ENCODE measurements at places on chromosomes 1 and 21.

- DNase-seq, result no peak
Measured at GRCh38 chr1:3601743-3602142, 9.6 kb downstream of the MEGF6 start.

DNA sequence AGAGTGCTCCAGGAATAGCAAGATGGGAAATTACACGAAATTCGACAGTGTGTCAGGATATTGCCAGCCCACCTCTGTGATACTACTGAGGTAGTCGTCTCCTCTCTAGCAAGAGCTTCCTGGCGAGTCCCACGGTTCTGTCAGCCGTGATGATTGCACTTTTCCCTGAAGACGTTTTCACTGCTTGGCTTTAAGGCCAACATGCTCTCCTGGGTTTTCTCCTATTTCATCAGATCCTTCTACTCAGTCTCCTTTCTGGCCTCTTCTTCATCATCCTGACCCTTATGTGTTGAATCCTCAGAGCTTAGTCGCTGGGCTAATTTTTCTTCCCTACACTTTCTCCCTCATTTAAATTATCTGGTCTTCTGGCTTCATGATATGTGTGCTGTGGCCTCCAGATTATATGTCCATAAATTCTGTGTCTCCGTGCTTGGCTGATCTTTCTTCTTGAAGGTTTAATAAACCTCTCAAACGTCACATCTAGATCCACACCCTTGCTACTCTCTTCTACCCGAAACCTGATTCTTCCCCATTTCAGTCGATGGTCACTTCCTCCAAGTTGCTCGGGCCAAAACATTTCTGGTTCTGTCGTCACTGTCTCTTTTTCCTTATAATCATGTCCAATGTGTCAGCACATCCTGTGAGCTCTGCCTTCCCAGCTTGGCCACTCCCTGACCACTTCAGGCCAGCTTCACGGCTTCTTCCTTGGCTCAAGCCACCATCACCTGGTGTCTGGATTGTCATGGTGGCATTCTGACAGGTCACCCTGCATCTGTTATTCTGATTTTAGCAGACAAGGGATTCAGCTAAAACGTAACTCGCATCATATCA is 12.2 kb downstream of the OR2B11 start:
- DNase-seq, result no peak

DNA sequence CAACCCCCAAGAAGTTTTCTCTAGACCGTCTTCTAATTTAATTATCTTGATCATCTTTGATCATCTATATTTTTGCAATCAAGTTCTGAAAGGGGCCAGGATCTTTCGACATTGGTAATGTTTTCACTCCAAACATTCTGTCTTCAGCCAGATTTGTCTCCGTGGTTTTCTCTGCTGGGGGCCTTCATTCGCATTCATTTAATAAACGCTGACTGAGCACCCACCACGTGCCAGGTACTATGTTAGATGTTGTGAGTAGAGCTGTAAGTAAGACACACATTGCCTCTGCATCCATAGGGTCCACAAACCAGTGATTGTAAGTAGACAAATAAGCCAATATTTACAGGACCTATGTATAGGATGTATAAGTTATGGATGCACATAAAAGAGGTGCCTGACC is 134.5 kb upstream of the MROH9 start:
- DNase-seq, result no peak

- no peak for DNase-seq
Measured at GRCh38 chr1:51425955-51426354, 93.1 kb downstream of the EPS15 start.

DNA sequence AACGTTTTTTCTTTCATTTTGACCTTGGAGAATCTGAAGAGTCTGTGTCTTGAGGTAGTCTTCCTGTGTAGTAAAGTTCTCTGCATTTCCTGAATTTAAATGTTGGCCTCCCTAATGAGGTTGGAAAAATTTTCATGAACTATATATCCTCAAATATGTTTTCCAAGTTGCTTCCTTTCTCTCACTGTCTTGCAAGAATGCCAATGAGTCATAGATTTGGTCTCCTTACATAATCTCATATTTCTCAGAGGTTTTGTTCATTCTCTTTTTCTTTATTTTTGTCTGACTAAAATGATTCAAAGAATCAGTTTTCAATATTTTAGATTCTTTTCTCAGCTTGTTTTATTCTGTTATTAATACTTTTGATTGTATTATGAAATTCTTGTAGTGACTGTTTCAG is 87.6 kb downstream of the DRAM2 start:
- no peak for DNase-seq

DNA sequence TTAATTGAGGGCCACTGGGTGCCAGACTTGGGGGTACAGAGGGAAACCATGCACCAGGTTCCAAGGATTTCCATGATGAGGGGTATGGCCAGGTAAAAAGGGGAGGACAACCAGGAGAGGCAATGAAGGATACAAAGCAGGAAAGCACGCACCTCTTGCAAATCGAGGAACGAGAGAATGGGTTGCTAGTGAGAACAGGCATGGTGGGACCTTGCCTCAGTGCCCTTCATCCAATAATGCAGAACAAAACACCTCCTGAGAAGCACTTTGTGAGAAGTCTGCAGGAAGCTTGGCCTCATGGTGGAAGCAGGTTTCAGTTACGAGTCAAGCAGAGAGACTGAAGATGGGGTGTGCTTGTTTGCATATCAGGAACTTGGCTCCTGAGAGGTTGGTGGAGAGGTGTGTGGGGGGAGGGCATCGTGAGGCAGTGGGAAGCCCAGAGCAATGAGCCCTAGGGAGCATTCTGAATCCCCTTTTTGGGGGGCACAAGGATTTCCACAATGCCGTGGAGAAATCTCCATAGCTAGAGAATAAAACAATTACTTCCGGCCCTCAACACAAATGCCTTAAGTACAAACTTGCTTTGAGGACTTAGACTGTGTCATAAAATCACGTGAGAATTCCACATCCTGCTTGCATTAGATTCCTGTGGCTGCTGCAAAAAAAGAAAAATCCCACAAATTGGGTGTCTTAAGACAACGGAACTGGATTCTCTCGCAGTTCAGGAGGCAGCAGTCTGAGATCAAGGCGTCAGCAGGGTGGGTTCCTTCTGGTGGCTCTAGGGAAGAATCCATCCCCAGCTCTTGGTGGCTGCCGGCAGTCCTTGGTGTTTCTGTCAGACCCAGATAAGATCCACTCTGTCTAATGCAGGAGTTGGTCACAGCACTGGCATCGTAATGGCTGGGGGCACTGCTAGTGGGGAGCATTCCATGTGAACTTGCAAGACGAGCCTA is 54.9 kb upstream of the BACE2 start:
- DNase-seq, result peak; percentile 6

DNA sequence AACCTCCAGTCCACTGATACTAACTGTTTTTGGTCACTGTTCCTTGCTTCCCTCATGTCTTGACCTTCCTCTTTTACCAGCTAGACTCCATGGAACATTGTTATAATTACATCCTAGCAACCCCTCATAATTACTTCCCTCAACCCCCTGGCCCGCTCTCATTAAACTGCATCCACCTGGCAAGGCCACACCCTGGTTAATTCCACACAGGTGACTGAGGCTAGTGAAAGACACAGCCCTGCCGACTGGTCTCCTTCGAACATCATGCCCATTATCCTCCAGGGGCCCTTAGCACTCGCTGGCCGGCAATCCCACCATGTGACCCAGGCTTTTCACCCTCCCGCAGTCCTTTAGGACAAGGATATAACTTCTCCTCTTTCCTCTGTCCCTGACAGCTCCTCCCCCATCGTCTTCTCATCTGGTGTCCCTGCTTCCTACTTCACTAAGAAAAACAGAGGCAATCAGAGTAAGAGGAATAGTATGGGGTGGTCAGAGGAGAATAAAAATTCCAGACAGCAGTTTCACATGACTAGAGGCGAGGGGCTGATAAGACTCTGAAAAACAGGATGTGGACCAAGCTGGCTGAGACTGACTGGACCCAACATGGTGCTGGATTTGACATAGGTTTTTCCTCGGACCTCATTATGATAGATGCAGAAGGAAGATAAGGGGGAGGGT is 8.8 kb upstream of the TENT5B start:
- no peak for DNase-seq

GRCh38 chr1:32480003-32480402 is 15.1 kb downstream of the ZBTB8B start:
- DNase-seq, result no peak

DNA sequence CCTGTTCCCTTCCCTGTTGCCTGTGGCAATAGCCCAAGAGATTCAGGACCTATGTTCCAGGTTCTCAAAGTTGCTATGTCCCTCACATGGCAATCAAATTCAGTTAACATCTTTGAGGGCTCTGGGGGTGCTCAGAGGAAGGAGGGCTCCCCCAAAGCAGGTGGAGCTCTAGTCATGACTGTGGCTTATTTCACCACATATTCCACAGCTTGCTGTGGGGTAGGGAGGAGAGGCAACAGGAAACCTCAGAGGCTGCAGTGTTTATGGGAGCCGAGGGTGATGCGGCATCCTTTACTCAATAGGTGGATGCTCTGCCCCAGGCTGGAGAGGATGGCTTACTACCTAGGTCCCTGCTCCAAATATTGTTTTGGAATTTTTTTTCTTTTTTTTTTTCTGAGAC is 1.2 kb upstream of the MKNK1 start:
- DNase-seq, result no peak

- no peak for DNase-seq
Measured at GRCh38 chr1:11488966-11489625, 10.1 kb downstream of the DISP3 start.

DNA sequence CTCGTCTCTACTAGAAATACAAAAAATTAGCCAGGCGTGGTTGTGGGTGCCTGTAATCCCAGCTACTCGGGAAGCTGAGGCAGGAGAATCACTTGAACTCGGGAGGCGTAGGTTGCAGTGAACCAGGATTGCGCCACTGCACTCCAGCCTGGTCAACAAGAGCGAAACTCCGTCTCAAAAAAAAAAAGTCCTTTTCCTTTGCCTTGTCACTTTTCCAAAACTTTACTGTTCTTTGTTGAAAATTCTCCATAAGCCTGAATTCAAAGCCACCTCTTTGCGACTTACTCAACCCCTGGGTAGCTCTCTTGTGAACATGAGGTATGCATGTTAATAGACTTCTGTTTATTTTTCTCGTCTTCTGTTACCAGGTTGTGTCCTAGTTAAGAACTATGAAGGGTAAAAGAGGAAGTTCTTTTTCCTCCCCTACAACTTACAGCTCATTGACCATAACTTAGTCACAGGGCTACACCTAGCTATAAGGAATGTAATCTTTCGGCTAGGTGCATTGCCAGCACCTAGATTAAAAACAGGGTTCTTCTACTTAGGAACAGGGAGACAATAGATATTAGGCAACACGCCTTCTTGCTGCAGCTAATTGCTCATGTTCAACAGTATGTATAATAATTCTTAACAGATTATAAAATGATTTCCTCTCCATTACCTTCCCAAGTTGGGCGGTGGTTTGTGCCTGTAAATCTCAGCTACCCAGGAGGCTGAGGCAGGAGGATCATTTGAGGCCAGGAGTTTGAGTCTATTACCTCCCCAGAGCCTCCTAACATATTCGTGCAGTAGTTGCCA is 40.9 kb downstream of the PTAFR start:
- DNase-seq, result no peak

DNA sequence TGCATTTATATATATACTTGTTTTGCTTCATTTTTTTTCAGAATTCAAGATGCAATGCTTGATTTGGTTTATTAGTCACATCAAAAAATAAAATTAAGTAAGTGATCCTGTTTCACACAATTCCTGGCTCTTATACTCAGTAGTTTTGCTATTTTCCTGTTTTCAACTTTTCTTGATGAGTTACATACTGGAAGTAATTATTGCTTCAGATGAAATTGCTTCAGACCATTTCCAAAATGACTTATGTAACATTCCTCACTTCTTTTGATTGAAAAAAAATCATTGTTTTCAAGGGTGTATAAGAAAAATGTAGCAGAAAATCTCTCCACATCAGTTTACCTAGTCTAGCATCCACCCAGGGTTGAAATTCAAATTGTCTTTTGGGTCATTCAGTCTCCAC is 65.0 kb downstream of the RGS2 start:
- no peak for DNase-seq

DNA sequence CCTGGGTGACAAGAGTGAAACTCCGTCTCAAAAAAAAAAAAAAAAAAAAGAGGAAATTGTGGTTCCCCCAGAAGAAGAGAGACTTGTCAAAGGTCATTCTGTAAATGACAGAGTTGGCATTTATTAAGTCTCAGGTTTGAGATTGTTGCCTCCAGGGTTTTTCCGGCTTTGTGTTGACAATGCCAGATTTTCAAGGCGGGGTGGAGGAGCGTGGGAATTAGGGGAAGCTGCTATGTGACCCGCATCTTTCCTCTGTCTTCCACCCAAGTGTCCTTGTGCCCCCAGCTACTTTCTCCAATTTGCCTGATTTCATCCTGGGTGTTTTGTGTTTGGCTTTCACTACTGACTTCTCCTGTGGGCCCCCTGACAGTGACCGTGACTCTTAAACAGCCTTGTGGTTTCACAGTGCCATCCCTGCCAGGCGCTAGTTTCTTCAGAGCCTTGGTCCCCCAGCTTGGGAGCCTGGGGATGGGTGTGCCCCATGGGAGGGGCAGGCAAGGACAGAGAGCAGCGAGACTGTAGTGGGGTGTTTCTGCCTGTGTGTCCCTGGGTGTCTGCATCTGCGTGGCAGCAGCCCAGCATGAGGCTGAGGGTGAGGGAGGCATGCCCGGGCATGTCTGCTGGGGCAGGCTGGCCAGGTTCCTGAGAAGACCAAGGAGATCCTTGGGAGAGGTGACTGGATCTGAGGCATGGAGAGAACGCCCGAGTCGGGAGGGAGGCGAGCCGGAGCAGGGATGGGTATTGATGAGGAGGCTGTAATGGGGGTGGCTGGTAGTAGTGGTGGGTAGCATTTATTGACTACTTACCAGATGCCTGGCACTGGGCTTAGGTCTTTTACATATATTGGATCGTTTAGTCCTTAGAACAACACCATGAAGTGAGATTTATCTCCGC is 46.3 kb downstream of the IER5 start:
- DNase-seq, result peak; percentile 18

- DNase-seq, result no peak
Measured at GRCh38 chr1:202956969-202957368, 1.1 kb downstream of the ADIPOR1 start.

DNA sequence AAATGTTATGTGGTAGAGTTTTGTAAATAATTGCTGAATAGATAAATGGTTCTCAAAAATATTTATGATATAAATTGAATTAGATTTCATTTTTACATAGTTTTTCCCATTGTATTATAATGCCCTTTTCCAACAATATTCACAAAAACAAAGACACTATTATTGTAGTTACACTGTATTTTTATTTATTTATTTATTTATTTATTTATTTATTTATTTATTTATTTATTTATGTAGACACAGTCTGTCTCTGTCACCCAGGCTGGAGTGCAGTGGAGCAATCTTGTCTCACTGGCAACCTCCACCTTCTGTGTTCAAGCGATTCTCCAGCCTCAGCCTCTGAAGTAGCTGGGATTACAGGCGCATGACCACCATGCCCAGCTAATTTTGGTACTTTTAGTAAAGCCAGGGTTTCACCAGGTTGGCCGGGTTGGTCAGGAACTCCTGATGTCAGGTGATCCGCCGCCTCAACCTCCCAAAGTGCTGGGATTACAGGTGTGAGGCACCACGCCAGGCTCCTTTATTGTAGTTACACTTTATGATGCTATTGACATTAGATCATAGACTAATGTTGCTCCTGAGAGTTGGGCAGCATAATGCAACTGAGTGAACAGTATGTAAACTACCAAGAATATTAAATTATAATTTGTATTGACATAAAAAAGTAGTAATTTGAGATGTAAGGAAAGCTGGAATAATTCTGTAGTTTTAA is 1430.0 kb upstream of the PRMT6 start:
- no peak for DNase-seq

- DNase-seq, result no peak
Measured at GRCh38 chr1:68459796-68460195, 10.0 kb upstream of the RPE65 start.

- no peak for DNase-seq
Measured at GRCh38 chr1:53334781-53335180, 6.9 kb upstream of the LRP8 start.

Measured in C1 segment of cervical spinal cord (tissue), 14 donors.